IPS-NIHi11 (cell line): ENCODE measurements at places on chromosomes 13 and 19.

GRCh38 chr13:73578251-73578875, 519.6 kb downstream of the KLF5 start:
- no peak for DNase-seq

DNA sequence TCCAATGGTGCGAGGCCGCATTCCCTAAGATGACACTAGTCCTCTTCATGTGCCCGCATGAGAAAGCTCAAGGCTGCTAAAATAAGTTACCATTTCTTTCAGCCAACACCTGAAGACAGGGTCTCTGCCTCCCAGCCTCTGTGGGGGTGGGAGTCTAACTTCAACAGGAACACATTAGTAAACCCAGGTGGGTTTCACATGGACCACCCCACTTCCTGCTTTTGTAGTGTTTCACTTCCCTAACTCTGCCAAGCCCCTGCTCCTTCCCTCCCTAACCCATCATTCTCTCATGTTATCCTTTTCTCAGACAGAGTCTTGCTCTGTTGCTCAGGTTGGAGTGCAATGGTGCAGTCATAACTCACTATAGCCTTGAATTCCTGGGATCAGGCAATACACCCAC, 783.6 kb downstream of the UQCRFS1 start:
- DNase-seq = no peak

GRCh38 chr13:49503951-49504350, 8.2 kb downstream of the PHF11 start:
- no peak for DNase-seq

- no peak for DNase-seq
Measured at GRCh38 chr13:90732049-90732448, 615.4 kb upstream of the MIR17HG start.

DNA sequence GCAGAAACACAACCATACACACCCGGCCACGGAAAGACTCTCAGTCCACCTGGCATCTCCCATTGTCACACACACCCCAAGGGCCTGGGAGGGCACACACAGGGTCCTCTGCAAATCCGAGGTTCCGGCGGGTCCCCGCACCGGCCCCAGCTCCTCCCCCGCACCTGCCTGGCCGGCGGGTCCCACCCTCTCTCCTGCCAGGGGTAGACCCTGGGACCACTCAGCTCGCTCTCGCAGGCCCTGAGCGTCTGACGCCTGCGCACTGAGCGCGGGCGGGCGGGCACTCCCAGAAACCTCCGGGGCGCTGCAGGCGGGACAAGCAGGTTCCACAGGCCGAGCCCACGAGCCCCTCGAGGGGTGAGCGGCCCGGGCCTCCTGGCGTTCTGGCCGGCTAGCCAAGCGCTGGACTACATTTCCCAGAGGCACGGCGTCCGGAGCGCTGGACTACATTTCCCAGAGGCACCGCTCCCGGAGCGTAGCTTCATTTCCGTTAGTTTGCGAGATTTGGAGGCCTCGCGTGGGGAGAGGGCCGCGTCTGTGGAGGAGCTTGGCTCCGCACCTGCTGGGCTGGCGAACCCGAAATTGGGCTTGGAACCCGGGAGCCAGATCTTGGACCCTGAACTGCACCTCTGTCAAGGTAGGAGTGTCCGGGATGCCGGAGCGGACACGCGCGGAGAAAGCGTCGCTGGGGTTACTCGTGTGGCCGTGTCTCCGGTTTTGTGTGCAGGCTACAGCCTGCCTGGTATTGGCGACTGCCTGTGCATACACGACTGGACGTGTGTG, at the start of gene ZNF420:
ZNF420 (plus strand) TSS at position 500 of the 783 bp plus-strand sequence. CDS start 10,686 bp downstream, outside the sequence.
- peak; percentile 93 for DNase-seq
